ENCODE measurements at places on chromosomes 7 and 10.

DNA sequence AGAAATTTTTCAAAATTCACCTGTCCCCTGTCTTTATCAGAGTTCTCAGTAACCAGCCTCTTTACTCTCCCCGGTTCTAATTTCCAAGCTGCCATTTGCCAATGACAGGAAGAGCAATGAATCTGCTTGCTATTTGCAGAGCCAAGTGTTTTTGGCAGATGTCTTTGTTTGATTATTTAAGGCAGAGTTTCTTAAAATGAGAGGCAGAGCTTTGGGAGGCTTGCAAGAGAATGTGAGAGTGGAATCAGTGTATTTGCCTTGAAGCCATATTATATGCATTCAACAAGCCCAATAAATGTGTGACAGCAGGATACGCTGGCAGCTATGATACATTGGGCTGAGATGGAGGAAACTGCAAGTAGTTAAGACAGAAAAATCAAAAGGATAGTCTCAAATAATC is 196.5 kb downstream of the PHF14 start:
- DNase-seq, result no peak

- no peak for DNase-seq
Measured at GRCh38 chr7:91462316-91462715, 198.1 kb downstream of the FZD1 start.

- no peak for DNase-seq
Measured at GRCh38 chr7:132783824-132784223, 207.6 kb upstream of the PLXNA4 start.

DNA sequence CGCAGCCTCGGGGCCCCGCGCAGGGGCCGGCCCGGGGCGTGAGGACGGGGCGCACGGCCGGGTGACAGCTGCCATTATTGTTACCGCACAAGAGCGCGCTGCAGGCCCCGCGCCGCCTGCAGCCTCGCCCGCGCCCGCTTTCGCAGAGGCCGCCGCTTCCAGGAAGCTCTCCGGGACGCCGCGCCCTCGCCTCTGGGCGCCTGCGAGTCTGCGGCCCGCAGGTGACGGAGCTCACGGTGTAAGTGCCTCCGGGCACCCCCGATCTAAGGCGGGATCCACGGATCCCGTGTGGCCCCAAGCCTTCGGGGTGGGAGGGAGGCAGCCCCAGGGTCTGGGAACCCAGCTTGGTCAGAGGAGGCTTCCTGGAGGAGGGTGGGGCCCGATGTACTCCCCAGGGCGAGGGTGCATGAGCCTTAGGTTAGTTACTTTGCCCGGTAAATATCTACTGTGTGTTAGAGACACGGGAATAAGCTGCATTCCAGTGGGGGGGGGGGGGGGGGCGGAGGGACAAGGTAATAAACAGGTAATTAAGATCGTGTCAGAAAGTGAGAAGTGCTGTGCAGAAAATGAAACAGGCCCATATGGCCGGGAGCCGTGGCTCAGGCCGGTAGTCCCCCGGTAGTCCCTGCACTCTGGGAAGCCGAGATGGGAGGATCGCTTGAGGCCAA is 638 bp downstream of the IQCE start:
- DNase-seq, result no peak

- DNase-seq, result no peak
Measured at GRCh38 chr7:72152161-72153131, 259.7 kb downstream of the CALN1 start.

DNA sequence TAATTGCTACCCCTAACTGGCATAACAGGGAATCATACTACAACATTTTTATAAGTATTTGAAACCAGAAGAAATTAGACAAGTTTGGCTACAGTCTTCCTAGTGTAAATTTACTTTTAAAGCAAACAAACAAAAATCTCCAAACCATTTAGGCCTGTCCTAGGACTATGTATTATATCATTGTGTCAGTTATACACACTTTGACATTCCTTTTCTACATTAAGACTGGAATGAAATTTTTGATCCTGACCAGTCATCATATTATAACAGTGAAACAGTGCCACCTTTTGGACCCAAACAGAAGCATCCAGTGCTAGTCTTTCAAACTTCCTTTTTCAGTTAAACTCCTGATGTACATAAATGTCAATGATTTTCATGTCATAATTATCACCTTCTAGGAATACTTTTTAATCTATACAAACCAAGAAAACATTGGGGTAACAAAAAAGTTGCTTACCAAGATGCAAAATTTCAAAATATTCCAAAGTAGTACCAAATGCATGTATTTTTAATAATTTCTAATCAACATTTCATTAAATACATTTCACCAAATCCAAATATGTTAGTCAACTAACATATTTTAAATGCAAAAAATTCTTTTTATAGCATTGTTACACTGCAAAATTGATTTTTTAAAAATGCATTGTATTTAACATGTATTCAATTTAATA is 75.7 kb downstream of the IMMP2L start:
- DNase-seq, result no peak

- no peak for DNase-seq
Measured at GRCh38 chr10:13883636-13884444, 297.1 kb downstream of the PRPF18 start.

GRCh38 chr7:6238309-6238925 is 34.0 kb downstream of the CYTH3 start:
- DNase-seq, result no peak

- peak; percentile 40 for DNase-seq
Measured at GRCh38 chr7:106717955-106718871, 57.3 kb upstream of the CCDC71L start.

DNA sequence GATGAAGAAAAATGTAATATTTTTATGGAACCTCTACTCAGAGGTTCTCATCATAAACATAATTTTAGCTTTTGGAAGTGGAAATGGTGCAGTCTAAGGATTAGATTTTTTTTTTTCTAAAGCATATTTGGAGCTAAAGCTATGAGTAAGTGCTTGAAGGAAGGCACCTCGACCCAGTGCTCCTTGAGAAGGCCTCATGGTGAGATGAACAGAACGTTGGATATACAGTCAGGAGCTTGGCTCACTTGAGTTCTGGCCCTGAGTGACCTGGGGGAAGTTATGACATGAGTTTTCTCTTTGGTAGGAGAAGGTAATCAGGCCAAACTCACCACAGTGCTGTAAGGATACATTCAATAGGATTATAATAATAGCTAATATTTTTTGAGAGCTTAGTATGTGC is 163.3 kb downstream of the JCAD start:
- DNase-seq, result no peak

DNA sequence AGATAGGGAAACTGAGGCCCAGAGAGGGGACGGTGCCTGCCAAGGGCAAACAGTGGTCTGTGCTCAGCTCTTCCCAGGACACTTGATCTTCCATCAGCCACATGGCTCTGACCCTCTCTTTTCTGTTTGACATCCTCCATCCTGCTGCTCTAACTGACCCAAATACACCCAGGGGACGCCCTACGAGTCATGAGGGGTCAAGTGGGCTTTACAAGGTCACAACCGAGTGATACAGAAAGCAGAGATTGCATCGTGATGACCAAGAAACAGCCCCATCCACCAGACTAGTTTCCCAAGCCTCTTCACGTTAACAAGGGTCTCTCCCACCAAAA is 131.2 kb upstream of the UNC5B start:
- DNase-seq, result no peak

DNA sequence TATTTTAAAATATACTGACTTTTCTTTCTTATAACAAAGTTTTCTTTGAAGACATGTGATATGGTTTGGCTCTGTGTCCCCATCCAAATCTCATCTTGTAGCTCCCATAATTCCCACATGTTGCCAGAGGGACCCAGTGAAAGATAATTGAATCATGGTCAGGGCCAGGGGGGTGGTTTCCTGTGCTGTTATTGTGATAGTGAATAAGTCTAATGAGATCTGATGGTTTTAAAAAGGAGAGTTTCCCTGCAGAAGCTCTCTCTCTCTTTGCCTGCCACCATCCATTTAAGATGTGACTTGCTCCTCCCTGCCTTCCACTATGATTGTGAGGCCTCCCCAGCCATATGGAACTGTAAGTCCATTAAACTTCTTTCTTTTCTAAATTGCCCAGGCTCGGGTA is 768.1 kb downstream of the NRG3 start:
- no peak for DNase-seq

DNA sequence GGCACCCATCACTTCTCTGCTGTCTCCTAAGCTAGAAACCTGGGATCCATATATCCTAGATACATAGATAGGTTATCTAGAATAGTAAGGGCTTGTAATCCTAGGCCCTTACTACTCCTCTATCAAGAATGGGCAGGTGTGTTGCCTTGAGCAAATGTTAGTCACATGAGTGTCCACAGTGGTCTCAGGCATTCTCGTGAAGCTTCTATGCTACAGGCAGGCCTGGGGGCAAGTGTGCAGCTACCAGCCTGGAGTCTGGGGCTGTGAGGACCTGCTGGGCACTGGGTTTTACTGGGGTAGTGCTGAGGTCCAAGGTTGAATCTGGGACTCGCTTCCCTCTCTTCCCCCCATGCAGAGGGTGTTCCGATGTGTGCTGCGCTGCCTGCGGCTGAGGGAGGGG is 91.4 kb downstream of the ABCC2 start:
- no peak for DNase-seq

- no peak for DNase-seq
Measured at GRCh38 chr10:96991313-96991841, 159.3 kb downstream of the LCOR start.

GRCh38 chr7:28191751-28192150 is 11.2 kb upstream of the JAZF1 start:
- no peak for DNase-seq

GRCh38 chr10:68878496-68878895 is 22.6 kb upstream of the DDX50 start:
- no peak for DNase-seq

DNA sequence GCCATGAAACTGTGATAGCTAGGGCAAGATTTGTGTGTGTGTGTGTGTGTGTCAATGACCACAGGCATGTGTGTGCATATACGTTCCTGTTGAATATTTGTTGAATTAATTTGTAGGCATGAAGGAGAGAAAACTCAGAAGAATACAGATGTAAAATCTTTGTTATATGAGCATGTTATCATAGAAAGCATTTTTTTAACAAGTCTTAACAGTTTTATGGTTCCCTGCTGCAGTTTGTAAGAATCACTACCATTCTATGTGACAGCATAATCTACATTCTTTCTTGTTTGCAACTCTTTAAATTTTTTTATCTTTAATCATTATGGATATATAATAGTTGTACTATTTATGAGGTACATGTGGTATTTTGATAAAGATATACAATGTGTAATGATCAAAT is 130.3 kb downstream of the CD36 start:
- no peak for DNase-seq

- no peak for DNase-seq
Measured at GRCh38 chr10:44824607-44825006, 86.5 kb upstream of the TMEM72 start.

- DNase-seq, result no peak
Measured at GRCh38 chr10:109891105-109891504, 32.2 kb downstream of the XPNPEP1 start.

- no peak for DNase-seq
Measured at GRCh38 chr7:45495618-45496017, 78.5 kb upstream of the ADCY1 start.

DNA sequence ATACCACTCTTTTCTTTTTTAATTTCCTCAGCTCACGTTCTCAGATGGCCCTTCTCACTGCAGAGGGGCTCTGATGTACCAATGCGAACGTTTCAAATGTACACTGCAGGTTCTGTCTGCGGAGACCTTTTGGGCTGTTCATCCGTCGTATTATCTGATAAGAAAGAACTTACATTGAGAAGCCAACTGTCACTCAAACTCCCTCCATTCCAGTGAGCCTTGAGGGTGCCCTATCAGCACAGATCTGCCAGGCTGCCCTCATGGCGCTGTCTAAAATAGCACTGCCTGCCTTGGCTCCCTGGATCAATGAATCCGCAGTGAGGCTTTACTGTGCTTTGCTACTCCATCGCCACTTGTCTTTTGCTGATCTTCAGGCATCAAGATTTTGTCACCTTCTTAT is 61.8 kb downstream of the ARL5B start:
- no peak for DNase-seq

DNA sequence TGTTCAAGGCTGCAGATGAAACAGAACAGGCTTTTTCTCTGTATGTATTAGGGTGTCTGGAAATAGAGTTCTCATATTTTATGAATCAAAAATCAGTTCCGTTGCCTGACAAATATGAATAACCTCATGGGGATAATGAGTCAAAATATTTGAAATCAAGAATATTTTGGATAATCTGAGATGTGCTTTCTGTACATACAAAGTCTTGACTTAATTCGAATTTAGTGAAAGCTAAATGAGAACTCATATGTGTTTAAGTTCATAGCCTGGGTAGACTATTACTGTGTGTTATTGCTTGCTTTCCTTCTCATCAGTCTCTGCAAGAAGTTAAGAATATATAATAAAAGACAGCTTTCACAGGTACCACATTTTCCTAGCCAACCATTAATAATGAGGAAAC is 689.0 kb downstream of the REEP3 start:
- no peak for DNase-seq

GRCh38 chr7:73703757-73704639 is 15.5 kb downstream of the STX1A start:
- no peak for DNase-seq

DNA sequence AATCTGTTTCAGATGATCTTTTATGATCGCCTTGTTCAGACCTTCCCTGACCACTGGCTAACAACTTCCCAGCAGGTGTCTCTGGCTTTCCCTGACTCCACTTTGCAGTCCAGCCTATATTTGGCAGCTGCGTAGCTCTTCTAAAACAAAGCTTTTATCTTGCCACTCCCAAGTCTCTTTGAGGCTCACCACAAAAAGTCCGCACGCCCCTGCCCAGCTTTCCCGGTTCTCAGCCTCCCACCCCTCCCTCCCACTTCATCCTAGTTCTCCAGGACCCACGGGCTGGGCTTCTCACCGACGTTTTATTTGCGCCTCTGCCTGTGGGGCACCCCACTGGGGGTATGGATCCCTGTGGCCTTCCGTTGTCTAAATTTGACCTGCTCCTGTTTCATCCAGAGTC is 58.9 kb upstream of the USP6NL start:
- no peak for DNase-seq

DNA sequence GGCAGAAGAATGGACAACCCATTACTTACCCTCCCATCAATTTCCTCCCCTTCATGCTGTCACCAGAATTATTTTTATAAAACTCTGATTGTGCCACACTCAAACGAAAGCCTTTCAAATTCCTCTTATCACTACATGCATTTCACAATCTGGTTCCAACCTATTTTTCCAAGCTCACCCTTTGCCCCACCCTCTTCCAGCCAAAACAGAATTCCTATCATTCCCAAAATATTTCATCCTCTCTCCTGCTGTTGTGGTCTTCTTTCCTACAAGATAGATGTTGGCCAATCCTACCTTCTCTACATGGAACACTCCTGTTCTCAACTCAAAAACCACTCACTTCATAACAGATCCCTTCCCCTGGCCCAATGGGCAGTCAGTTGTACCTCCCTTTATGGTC is 111.5 kb downstream of the ELAPOR2 start:
- no peak for DNase-seq

GRCh38 chr10:96693431-96693830 is 26.9 kb downstream of the PIK3AP1 start:
- DNase-seq, result no peak

- no peak for DNase-seq
Measured at GRCh38 chr10:36475746-36476145, 649.7 kb upstream of the ANKRD30A start.

GRCh38 chr7:158829021-158829341 is 328 bp downstream of the ESYT2 start:
- DNase-seq, result no peak
